ENCODE measurements at places on chromosomes 11 and 22.

GRCh38 chr22:35648066-35649025 lies at the start of gene APOL6:
TSS of gene APOL6 (plus strand) at chr22:35648446. CDS start at chr22:35656426, 7,980 bp downstream.
- DNase-seq = peak; percentile 83

DNA sequence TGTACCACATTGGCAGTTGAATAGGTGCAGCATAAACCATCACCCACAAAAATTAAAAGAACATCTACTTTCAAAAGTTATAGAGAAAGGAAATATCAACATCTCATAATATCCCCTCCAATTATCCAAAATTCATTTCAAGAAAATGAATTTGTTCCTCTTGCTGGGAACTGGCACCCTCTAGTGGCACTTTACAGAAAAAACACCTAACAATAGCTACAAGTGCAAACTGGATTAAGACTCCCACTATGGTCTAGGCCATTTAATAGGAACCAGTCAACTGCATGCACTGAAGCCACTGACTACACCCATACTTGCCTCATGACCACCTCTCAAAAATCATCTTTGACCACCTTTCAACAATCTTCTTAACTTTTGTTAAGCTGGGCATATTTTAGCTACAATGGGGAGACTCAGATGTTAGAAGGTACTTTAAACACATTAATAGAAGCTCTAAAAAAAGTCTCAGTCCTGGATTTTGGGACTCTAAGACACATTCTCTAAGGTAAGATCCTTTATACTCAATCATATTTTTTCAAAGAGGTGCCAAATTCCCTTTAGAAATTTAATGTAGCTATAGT lies 17.3 kb downstream of the TRAF6 start:
- DNase-seq = no peak

GRCh38 chr11:68353669-68354068 lies 41.3 kb downstream of the LRP5 start:
- DNase-seq = no peak

DNA sequence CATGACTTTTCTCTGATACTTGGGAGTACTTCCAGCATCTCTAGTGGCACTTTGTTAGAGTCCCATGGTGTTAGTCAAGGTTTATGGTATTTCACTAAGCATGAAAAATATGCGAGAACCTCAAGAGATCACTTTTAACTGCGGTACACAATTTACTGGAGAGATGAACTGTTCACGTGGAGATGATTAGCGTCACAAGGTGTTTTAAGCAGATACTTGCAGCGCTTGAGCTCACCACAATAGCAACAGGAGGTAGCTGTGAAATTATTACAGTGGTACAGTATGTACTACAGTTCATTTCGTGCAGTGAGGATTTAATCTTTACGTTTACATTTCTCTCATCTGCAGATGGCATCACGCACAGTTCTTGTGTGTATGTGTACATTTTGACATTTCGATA lies 4.5 kb downstream of the PARVA start:
- no peak for DNase-seq

DNA sequence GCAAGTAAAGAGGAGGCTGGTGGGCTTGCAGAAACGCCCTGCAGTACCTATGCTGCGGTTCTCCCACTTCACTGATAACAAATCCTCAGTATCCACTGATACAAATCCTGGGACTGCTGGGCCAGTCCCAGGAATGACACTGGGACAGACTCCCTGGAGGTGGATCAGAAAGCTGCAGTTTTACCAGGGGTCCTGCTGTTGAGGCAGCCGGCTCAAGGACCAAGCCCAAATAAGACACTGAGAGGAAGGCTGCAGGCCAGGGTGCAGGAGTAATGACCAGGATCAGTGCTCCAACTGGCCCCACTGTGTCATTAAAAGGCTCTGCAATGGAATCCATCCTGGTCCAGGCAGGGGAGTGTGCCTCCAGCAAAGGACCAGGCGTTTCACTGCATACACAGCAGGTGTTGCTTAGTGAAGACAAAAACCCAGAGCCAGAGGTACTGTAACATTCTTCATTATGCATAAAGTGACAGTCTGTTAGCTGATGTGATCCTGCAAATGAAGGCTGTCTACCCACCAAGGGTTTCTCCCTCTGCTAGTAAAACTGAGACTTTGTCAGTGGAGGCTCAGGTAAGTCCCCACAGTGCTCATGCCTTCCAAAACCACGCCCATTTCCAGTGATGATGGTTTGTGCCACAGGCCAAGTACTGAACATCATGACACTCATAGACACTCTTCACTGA lies 1.4 kb upstream of the C22orf39 start:
- no peak for DNase-seq

- DNase-seq = no peak
Observed at GRCh38 chr11:86579406-86579731, 93.0 kb downstream of the ME3 start.

DNA sequence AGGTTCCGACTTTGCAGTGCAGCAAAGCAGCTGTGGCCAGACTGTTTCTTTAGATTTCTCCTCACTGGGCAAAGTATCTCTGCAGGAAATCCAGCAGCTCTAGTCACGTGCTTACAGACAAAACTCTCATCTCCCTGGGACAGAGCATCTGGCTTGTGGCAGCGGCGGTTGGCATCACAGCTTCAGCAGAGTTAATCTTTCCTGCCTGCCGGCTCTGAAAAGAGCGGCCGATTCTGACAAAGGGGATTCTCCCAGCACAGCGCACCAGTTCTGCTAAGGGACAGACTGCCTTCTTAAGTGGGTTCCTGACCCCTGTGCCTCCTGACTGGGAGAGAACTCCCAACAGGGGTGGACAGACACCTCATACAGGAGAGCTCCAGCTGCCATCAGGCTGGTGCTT lies 1357.3 kb upstream of the TENM4 start:
- no peak for DNase-seq

DNA sequence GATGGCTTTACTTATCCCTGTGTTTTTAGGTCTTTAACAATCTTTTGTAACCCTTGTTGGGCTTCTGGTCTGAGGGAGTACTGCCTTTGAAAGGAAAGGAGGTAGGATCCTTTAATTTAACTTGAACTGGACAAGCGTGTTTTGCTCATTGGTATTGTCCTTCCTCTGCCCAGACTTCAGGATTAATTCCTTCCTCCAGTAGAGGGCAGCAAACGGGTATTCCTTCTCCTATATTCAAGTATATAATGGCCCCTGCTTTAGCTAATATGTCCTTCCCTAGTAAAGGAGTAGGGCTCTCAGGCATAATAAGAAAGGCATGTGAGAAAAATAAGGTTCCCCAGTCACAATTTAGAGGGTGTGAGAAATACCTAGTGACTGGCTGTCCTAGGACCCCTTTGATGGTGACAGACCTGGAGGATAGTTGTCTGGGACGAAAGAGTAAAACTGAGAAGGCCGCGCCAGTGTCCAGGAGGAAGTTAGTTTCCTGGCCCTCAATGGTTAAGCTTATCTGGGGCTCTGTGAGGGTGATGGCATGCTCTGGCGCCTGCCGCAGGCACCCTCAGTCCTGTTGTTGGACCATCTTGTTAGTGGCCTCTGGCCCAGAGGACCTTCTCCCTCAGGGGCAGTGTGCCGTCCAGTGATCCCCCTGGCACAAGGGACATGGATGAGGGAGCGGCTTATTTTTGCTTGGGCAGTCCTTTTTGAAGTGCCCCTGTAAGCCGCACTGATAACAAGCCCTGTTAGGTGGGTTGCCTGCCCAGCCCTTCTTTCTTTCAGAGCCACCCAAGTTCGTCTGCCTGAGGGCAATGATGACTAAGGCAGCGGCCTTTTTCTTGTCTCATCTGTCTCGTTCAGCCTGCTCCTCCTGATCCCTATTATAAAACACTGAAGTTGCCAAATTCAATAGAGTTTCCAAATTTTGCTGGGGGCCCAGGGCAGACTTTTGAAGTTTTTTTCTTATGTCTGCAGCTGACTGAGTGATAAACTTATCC lies 51.8 kb downstream of the C11orf71 start:
- no peak for DNase-seq

DNA sequence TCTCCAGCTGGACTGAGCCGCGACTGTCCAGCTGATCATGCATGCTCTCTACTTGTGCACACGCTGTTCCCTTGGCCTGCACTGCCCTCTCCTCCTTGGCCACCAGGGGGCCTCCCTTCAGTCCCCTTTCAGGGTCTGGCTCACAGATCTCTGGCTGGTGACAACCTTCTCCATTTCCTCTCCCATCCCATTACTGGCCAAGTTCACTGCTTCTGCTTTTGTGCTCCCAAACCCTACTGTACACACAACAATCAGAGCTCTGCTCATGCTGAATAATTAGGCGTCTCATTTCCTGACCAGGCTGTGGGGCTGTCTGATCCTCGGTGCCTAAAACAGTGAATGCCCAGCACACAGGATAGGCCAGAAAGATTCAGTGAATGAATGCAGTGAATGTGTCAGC lies 224.0 kb upstream of the NARS2 start:
- DNase-seq = no peak

DNA sequence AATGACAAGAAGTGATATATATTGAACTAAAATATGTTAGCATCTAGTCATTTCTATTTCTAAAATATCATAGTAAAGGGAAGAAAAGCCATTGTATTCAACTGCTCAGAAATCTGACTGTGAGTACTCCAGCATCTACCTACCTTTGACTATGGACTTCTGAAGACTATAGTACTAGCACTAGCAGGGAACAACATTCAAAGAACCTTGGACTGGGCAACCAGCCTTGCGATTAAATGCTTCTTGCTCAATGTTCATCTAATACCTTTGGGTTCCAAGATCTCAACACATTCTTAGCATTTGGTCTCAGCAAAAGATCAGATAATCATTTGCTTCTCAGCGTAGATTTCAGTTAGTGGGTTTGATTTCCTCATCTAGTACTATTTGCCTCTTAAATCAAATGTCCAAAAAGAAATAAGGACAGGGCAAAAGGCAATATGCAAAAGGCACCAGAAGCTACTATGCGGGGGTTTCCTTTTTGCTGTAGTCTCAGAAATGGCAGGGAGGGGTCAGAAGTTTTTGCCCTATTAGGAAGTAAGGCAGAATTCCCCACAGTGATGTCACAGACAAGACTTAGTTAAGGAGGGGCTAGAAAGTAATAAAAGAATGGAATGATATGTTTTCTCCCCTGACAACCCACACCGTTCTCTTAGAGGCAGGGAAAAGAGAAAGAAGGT lies 80.6 kb downstream of the GAB2 start:
- DNase-seq = no peak

DNA sequence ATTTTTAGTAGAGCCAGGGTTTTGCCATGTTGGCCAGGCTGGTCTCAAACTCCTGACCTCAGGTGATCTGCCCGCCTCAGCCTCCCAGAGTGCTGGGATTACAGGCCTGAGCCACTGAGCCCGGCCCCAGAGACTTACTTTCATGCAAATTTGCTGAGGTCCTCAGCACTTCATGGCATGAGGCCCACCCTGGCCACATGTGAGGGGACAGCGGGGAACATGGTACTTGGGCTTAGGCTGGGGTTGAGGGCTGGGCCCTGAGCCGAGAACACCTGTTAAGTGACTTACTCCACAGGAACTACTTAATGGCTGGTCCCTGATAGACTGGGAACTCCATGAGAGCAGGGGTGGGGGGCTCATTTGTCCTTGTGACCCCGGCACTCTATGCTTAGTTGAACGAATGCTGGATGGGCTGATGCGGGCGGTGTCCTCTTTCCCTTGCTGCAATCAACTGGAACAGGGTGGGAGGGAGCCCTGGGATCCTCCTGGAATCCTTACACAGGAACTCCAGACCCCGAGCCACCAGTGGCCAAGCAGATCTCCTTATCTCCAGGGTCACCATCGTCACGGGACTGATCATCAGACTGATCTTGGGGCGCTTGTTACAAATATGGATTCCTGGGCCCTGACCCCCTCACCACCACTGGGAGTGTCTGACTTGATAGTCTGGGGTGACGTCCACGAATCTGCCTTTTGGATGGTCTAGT lies 1.0 kb downstream of the VSIG10L2 start:
- DNase-seq = no peak

- no peak for DNase-seq
Observed at GRCh38 chr11:75013051-75013450, 24.3 kb downstream of the NEU3 start.

DNA sequence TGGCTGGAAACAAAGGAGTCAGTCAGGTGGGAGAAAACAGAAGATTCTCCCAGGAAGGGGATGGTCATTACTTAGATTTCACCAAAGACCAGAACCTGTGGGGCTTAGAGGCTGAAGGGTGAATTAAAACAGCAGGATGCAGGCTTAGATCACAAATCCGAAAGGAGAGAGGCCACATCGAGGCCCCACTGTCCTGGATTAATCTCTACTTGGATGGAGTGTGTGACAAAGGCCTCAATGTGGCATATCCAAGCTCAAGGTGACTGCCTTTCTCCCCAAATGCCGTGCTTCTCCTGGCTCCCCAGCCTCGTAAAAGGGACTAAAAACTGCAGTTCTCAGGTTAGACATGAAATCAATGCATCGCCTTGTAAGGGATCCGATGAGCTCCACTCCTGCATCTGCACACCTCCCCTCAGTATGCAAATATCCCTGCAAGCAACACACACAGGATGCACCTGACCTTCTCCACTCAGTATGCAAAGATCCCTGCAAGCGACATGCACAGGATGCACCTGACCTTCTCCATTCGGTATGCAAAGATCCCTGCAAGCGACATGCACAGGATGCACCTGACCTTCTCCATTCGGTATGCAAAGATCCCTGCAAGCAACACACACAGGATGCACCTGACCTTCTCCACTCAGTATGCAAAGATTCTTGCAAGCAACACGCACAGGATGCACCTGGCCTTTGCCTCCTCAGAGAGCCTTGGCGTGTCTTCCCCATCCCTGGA lies 447.4 kb downstream of the BRD1 start:
- DNase-seq = no peak

DNA sequence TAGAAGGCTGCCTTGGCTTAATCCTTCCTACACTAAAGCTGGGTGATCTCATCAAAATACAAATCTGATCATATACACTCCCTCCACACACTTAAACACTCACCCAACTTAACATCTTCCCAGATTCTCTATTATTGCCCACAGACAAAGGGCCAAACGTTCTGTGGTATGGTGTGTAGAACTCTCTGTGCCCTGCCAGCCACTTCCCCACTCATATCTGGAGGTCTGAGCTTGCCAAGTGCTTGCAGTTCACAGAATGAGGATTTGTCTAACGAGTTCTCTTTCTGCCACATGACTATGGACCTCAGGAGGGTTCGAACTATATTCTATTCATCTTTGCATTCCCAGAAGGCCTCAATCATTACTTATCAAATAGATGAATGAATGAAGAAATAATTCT lies 77.6 kb downstream of the MPPED2 start:
- DNase-seq = no peak

- no peak for DNase-seq
Observed at GRCh38 chr22:30284666-30285065, 4.6 kb downstream of the CASTOR1 start.

DNA sequence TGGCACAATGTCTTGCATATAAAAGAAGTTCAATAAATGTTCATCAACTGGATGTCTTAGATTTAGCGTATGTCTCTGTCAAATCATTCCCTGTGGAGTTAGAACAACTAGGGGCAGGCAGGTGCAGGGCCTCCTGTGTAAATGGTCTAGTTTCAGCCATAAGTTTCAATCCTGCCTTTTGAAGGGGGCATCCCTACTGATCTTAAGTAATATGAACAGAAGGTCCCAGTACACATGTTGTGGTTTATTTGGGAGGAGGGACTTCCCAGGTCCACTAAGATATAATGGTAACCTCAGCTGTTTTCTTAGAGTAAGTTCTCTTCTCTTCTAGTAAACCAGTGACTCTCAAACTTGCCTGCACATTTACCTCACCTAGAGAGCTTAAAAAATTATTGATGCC lies 19.8 kb downstream of the TTC12 start:
- DNase-seq = no peak

GRCh38 chr11:44877571-44878497 lies 72.8 kb downstream of the TP53I11 start:
- no peak for DNase-seq
